ENCODE measurements at places on chromosomes 16 and 17.

DNA sequence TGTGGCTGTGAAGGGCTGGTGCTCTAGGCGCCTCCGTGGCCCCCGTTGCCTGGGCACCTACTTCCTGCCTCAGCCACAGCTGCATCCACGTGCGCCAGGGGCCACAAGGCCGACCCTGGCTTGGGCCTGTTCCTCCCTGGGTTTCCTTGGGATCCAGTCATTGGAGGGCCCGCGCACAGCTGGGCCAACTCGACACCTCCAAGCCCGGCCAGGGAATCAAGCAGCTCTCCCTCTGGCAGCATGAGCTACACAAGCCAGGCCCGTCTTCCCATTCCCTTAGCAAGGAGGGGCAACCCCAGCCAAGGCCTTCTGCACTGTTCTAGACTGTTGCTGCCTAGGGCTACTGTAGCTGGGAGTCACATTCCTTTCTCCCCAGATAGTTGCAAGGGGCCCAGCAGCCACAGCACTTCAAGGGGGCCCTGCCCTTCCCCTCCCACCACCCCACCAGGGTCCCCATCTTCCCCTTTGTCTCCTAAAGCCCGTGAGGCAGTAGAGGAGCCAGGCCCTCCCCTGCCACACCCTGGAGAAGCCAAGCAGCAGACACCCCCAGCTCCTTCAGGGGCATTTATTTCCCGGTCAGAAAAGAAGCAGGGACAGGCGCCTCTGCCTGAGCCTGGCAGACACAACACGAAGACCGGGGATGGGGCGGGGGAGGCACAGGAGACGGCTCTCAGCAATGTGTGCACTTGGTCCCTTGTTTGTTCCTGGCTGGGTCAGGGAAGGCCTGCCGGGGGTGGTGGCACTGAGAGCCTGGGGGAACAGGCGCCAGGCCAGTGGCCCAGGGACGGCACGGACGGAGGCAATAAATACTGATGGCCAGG lies 3.8 kb downstream of the ARHGDIA start:
- DNase-seq = no peak

- DNase-seq = no peak
Measured at GRCh38 chr17:4229627-4230541, 33.9 kb downstream of the ANKFY1 start.

GRCh38 chr16:5605404-5605803 lies 507.8 kb upstream of the EEF2KMT start:
- no peak for DNase-seq

- peak; percentile 84 for DNase-seq
Measured at GRCh38 chr17:75632863-75633485, at the start of gene SMIM5. SMIM5 (plus strand) TSS chr17:75633434; CDS start chr17:75640202, 6,768 bp downstream.

DNA sequence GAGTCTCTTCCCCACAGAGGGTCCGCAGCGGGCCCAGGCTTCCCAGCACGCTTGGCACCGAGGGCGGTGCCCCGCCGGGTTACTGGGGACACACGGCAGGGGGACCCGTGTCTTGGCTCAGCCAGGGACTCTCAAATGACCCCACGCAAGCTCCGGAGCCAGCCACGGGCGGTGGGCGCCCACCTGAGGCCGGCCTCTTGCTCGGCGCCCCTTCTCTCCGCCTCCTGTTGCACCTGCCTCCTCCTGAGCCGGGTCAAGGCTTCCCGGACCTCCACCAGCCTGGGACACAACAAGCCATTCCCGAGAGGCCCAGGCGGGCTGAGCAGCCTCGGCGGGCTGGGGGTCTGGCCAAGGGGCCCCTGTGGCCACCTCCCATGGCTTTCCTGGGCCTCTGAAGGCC lies 1.7 kb downstream of the CCDC154 start:
- no peak for DNase-seq

DNA sequence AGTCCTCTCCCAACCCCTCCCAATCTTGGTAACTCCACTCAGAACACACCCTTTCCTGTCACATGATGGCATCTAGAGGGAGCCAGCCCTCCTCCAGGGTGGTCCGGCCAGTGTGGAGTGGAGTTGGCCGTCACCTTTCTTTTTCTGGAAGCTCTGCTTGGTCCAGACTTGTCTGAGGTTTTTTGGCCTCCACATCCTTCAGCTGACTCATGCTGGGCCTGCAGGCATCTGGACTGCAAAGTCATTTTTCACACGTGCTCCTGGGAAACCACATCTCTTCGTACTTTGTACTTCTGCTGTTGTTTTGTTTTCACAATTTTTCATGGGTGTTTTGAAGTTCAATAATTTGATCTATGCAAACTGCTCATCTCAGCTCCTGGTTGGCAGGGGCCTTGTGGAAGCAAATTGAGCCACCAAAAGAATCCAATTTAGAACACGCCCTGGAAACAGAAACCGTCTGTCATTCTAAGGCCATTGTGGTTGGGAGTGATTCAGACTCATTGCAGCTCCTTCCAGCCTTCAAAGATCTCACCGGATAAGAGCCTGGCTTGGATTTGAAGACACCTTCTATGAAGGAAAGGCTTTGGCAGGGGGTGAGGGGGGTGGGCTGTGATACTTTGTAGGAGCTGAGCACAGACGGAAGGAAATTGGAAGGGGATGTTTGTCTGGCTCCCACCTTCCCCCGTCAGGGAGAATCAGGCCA lies 42.4 kb upstream of the NF1 start:
- peak; percentile 68 for DNase-seq

GRCh38 chr16:66695471-66695934 lies 1.0 kb downstream of the CMTM4 start:
- DNase-seq = no peak

DNA sequence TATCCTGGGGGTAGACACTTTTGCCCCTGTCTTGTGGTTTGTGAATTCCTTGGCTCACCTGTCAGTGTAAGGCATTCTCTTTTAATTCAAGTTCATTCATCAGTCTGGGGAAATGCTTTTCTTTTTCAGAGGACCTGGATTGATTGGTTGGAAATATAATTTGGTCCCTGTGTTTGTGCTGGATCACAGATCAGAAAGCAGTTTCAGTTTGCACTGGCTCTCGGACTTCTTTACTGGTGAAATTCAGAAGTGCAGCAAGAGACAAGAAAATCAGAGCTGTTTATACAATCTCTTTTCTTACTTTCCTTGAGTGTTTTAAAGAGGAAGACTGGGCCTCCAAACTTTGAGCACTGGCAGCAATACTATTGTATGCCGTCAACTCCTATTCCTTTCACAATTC lies 161.8 kb upstream of the KCNJ16 start:
- no peak for DNase-seq

GRCh38 chr17:19372866-19373504 lies 5.3 kb upstream of the MAPK7 start:
- DNase-seq = no peak

- no peak for DNase-seq
Measured at GRCh38 chr17:42133461-42134041, 10.9 kb downstream of the HSPB9 start.

Data from natural killer cell treated with Interleukin-12 subunit alpha and Interleukin-12 subunit beta and Interleukin-15 and Interleukin-18, amount 100 ng/mL, for 72 hours (primary cell).